ENCODE measurements at places on chromosomes 4 and X.

DNA sequence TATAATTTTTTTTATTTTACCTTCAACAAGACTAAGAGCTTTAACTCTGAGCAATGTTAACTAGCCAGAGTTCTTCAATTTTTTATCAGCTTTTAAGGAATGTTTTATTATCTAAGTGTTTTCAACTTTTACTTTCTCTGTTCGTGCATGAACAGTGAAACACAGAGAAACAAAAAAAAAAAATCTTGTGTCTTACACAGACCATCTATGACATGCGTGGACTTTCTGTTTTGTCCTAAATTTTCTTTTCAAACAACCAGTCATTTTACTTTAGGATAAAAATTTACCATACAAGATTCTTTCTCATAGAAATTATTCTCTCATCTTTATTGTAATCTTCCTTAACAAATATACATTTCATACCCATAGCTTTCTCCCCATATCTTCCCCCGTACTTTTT is 731.9 kb upstream of the PCDH10 start:
- DNase-seq, result no peak

DNA sequence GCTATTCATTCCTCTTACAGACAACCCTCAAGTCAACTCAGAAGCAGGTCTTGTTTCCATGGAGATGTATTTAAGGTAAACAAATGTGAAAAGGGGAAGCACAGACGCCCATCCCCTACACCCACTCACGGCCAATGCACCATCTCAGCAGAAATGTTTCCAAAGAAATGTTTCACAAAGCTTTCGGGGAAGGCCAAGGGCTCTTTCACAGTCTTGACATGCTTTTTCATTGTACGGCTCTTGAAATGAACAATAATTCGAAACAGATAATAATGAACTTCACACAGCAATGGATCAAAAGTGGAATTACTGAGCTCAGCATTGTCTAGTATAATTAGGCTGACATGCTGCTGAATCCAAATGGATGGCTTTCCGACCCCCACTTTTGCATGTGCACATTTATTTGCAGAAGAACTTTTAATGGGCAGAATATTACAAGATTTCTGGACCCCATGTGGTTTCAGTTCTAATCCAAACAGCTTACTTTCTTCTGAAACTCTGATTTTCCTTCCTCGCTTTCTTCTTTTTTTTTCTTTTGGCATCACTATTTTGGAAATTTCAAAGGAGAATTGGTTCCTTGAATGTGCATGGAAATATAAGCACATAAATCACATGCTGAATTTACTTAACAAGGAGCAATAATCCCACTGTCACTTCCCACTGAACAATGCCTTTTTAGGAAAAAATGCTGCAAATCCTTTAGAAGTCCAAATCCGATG is 160.9 kb downstream of the SMIM20 start:
- no peak for DNase-seq

- no peak for DNase-seq
These were observed 924 bp upstream of the IRAK1 start for GRCh38 chrX:154020536-154021115.

GRCh38 chrX:72121383-72121782 is 10.3 kb downstream of the RTL5 start:
- DNase-seq, result no peak

- no peak for DNase-seq
These were observed 592.2 kb downstream of the SMARCA1 start for GRCh38 chrX:128931071-128931470.

- DNase-seq, result no peak
These were observed 238.2 kb downstream of the MGST2 start for GRCh38 chr4:139903845-139904244.

GRCh38 chr4:73872316-73873108 is 3.3 kb downstream of the CXCL1 start:
- DNase-seq, result no peak

GRCh38 chr4:14446311-14446710 is 556.0 kb upstream of the CPEB2 start:
- no peak for DNase-seq

Data from mesothelial cell of epicardium (in vitro differentiated cells).